ENCODE measurements at places on chromosomes 11 and 22.

GRCh38 chr22:33192156-33192555 is 134.0 kb upstream of the SYN3 start:
- no peak for DNase-seq

DNA sequence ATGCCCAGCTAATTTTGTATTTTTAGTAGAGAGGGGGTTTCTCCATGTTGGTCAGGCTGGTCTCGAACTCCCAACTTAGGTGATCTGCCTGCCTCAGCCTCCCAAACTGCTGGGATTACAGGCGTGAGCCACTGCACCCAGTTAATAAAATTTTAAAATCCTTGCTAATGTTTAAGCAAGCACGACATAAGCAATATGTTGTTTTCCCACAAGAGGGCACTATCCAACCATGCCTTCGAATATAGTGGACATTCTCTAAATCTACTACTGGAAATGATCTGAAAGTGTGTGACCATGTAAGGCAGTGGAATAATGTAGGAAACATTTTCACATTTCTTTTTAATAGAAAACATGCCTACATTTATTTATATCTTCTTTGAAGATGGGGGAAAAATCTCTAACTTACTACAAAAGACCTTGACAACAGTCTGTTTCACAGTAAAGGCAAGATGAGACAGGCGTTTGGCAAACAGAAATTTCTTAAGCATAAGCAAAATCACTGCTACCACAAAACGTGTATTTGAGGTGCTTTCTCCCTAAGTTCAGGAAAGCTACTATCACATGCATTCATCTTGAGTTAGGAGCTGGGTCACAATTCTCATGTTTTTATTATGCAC is 38.2 kb downstream of the PITPNB start:
- no peak for DNase-seq

DNA sequence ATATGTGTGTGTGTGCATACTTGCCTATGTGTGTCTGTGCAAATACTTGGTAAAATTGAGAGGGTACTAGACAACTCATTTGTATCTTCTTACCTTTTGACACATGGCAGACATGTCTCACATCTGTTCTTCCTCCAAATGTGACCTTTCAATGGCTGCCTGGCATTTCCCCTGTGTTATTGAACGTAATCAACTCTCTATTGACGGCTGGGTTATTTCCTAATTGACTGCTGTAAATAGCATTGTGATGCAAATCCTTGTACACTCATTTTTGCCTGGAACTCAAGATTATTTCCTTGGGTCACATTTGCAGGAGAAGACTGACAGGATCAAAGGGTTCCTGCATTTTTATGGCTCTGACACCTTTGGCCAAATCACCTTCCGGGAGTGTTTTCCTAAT is 37.4 kb downstream of the KCNQ1 start:
- DNase-seq = no peak

- DNase-seq = no peak
These were observed 23.8 kb downstream of the FLRT1 start for GRCh38 chr11:64059339-64060140.

DNA sequence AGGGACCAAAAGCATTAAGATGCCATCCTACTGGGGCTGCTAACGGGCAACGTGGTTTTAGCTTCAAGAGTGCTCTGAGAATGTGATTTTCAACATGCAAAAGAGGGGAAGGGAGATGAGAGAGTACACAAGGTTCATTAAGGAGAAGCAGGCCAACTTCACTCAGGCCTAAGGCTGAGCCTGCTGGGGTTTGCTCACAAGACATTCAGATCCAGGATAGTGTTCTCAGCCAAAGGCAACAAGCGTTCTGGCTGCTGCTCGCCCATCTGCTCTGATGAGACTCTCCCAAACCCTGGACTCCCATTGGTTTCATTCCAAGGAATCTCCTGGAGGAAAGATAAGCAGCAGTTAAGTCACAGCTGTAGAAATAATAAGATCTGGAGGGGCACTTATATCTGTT is 23.6 kb upstream of the UPB1 start:
- DNase-seq = no peak

DNA sequence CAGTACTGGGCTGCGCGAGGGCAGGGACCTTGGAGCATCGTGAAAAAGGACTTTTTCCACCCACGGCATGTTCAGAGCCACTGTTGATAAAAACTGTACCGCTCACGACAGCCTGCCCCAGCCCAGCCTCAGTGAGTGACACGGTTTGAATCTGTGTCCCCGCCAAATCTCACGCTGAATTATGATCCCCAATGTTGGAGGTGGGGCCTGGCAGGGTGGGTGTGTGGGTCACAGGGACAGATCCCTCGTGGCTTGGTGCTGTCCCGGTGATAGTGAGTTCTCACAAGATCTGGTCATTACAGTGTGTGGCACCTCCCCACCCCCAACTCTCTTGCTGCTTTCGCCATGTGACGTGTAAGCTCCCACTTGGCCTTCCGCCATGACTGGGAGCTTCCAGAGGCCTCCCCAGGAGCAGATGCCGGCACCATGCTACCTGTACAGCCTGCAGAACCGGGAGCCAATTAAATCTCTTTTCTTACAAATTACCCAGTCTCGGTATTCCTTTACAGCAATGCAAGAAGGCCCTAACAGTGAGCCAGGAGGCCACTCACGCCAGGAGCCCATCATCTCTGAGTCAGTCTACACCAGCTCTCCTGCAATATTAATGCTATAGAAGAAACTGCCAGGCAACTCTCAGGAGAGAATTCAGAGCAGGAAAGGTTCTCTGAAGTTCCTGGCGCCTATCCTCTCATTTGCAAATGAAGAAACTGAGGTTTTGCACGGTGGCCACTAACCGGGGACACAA is 1.3 kb downstream of the TOLLIP start:
- no peak for DNase-seq
